ENCODE measurements at places on chromosomes 4 and X.
A peak's percentile ranks its signal among the peaks of the same experiment; 100 is the strongest.

- peak; percentile 30 for DNase-seq
These were observed 54.5 kb downstream of the HTRA3 start for GRCh38 chr4:8323947-8324555.

DNA sequence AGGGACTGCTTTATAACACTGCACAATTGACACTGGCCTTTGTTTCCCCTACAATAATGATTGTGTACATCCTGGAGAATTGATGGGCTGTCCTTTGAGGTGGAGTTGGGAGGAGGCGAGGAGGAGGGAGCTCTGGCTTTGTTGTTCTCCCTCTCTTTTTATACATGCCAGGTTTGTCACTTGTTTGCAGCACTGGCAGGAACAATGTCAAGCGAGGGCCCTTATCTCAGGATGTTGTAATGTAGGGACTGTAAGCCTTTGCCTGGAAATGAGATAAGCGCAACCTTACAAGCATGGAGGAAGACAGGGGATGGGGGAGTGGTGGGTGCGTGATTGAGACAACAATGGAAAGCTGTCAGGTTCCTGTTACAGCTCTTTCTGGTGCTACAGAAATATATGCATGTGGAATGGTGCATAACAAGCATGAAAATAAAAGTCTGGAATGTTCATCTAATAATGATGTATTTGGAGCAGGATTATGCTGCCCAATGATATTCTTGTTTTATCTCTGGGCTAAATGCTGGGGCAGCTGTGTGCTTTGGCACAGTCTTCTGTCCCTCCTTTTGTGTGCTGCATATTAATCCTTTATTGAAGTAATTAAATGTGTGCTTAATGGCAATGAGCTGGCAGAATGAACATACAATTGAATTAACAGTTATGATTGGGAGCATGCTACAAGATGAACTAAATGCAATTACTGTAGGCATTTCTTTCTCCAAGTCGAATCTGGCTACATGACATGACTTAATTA, 294.4 kb downstream of the GPAT3 start:
- no peak for DNase-seq

GRCh38 chr4:3445111-3445820, 3.5 kb downstream of the HGFAC start:
- DNase-seq: no peak

- DNase-seq: no peak
These were observed 8.0 kb upstream of the CCDC110 start for GRCh38 chr4:185479507-185479971.

DNA sequence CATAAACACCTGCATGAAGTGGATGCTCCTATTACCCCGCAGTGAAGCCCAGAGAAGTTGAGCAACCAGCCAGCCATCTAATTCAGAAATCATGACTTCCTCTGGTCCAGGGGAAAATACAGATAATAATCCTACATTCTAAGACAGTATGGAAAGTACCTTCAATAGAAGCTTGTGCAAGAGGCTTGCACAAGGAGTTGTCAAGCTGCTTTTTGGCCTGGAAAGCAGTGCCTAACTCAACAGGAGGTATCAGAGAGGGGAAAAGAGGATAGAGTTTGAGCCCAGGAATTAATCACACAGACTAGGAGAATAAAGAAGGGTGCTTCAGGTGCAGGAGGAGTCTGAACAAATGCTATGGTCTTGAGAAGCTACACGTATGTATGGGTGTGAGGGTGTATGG, 26.7 kb downstream of the TMEM192 start:
- no peak for DNase-seq

- DNase-seq: no peak
These were observed 15.0 kb downstream of the MECP2 start for GRCh38 chrX:154082396-154083125.

GRCh38 chr4:657338-657833, 16.7 kb downstream of the ATP5ME start:
- DNase-seq: no peak

DNA sequence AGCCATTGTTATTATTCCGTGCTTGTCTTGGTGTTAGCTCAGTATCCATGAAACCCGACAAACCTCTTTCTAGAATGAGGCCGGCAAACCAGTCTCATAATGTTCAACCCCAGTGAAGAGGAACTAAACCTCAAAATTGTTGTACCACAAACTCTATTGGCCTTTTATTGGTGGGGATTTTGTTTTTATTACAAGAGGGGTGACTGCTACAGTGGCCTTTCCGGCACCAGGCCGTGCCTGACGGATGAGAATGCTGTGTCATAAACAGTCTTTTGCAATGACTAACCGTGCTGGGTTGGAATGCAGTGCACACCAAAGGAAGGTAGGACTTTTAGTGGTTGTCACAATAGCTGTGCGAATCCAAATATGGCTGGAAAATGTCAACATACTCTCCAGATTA, 60.8 kb downstream of the SHROOM2 start:
- DNase-seq: no peak

GRCh38 chr4:39446483-39446841, 12.3 kb downstream of the RPL9 start:
- DNase-seq: no peak

DNA sequence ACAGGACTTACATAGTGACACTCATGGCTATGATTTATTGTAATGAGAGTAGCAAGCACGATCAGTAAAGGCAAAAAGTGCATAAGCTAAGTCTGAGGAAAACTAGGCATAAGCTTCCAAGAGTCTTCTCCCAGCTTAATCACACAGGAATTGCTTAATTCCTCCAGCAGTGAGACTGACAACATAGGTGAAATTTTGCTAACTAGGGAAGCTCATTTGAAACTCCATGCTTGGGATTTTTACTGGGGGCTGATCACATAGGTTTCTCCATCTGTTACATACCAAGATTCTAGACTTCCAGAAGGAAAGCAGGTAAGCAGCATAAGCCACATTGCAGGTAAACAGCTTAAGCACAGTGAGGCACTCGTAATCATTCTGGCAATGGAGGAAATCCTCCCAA, 71.8 kb upstream of the FHDC1 start:
- no peak for DNase-seq

GRCh38 chrX:122301491-122301890, 882.6 kb upstream of the GRIA3 start:
- no peak for DNase-seq

GRCh38 chr4:109164011-109164410, 138.4 kb downstream of the COL25A1 start:
- no peak for DNase-seq
